ENCODE measurements at places on chromosomes 6 and 20.

- DNase-seq = no peak
These were observed 114.5 kb downstream of the TOX2 start for GRCh38 chr20:44028868-44029847.

GRCh38 chr6:109363753-109364152 is 18.5 kb downstream of the CD164 start:
- no peak for DNase-seq

DNA sequence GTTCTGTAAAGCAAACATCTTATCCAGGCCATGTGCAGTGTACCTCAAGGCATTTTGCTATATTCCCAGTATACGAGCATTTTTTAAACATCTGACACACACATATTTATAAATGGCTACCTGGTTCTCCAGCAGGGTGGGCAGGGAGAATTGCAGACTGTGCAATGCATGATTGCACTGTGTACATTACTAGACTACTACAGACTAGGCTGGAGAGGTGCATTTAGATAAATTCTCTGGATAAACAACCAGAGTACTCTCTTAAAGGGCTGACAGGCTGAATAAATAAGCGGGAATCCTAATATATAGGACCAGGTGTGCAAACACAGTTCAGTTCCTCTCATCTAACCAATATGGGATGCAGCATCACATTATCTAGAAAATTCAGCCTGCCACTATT is 428.3 kb upstream of the ARID1B start:
- DNase-seq = no peak

- DNase-seq = no peak
These were observed 2.1 kb upstream of the GHRH start for GRCh38 chr20:37263686-37264085.

- no peak for DNase-seq
These were observed 13.2 kb upstream of the HMGA1 start for GRCh38 chr6:34223381-34223955.

GRCh38 chr6:30497714-30498113 is 8.4 kb downstream of the HLA-E start:
- DNase-seq = no peak

DNA sequence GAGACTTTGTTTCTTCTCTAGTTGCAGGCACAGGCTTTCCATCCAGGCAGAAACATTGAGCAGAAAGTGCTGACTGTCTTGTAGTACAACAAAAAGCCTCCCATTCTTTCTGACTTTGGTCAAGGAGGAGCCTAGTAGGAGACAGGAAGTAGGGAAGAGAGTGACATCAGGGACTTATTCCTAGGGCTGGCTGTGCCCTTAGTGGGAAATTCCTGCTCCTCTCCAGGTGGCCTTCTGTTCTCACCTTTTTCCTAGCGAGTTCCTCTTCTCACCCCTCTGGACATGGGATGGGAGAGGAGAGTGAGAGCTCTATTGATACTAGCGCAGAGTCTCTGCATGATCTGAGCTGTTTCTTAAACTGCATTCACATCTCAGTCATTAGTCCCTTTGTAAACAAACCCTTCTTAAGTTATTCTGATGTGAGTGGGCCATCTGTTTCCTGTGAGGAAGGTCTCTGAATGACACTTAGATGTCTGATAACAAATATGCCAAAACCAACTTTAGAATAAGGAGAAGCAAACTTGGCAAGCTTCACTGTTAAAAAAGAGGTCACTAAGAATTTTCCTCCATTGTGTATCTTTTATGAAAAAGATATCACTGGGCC is 455.0 kb downstream of the GJA1 start:
- peak; percentile 75 for DNase-seq

GRCh38 chr6:45830441-45831139 is 185.1 kb downstream of the CLIC5 start:
- DNase-seq = no peak

GRCh38 chr20:38175304-38176180 is 10.5 kb upstream of the TGM2 start:
- DNase-seq = peak; percentile 59

DNA sequence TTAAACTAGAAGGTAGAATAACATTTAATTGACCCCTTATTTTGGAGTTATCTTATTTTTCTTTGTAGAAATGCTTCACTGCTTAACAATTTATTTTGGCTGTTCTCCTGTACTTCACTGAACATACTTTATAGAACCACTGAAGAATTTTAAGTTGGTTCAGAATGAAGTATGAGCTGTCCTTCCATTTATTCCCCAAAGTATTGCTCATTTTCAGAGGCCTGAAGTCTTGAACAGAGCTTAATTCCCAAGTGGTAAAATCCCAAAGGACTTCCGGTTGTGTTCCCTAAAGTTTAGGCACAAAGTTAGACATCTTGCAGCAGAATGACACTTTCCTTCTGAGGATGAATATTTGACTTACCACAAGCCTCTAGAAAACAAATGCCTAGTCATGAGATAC is 233.3 kb downstream of the TINAG start:
- no peak for DNase-seq

DNA sequence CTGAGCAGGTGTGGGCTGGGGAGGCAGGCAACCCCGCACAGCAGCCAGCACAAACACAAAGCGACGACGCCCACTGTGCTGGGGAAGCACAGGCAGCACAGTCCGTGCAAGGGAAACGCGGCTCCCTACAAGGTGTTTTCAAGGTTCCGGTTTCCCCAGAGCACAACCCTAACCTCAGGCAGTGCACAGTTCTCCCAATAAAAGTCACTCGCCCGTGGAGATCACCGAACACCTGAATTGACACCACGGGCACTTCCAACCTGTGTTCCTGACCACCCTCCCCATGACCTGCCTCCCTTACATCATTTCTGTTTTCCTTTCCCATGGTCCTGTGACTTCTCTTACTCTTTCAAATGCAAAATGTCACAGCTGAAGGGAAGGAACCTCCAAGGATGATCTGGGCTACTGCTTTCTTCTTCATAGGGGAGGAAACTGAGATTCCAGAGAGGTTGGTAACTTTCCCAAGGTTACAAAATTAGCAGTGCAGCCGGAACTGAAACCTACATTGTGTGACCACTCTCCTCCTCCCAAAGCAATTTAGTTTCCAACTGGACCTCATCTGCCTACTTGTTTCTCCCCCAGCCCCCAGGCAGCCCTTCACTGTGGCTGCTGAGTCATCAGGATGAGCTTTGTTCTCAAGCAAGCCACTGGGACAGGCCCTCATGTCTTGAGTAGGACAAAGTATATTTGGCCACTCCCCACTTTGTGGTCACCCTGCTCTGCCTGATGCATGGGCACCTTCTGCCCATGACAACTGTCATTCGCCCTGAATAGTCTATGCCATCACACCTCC is 125.3 kb downstream of the ATXN1 start:
- peak; percentile 63 for DNase-seq

GRCh38 chr6:41256383-41256782 is 28.2 kb downstream of the TREML4 start:
- DNase-seq = no peak

GRCh38 chr6:16594849-16595248 is 166.4 kb downstream of the ATXN1 start:
- DNase-seq = no peak

- no peak for DNase-seq
These were observed 214.4 kb downstream of the TMEM242 start for GRCh38 chr6:157108923-157109322.

DNA sequence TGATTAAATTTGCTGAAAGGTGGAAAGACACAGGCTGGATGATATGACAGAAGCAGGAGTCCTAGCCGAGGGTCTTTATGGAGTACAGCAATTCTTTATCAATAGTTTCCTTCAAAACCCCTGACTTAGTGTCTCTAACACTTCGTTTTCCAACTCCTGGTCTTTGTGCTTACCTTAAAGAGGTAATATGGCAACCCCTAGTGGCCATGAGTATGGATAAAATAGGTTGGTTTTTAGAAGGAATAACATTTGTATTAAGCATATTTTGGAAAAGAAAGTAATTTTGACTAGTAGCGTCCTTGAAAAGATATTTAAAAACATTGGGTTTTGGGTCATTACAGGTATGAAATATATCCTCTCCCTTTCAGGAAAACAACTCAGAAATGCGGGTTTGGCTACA is 51.9 kb downstream of the VGLL2 start:
- DNase-seq = no peak

GRCh38 chr20:36462440-36463211 is 78.7 kb upstream of the MYL9 start:
- DNase-seq = peak; percentile 74

GRCh38 chr20:7214081-7214740 is 446.7 kb downstream of the BMP2 start:
- peak; percentile 56 for DNase-seq

- DNase-seq = peak; percentile 92
These were observed 108.5 kb downstream of the LY86 start for GRCh38 chr6:6696867-6697531.

DNA sequence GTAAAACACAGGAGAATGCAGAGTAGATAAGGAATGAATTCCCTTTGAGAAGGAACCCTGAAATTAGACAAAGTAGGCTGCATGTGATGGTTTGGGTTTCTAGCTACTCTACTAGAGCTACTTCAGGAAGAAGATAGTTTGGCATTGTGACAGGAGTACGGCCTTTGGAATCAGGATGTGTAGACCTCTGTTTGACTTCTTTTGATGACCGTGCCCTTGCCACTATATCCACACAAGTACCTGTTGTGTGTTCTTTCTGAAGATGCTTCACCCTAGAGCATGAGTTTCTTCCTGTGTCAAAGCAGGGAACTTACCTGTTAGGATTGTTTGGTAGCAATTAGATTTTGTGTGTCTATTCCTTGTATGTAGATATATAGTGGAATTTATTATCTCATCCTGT is 41.7 kb downstream of the CD2AP start:
- no peak for DNase-seq

GRCh38 chr6:8462169-8462568 is 26.8 kb upstream of the SLC35B3 start:
- DNase-seq = no peak

- peak; percentile 78 for DNase-seq
These were observed 339.6 kb downstream of the ARHGAP18 start for GRCh38 chr6:129370268-129370916.

GRCh38 chr6:43076464-43077332 is 584 bp downstream of the PTK7 start:
- DNase-seq = peak; percentile 93

- DNase-seq = no peak
These were observed 72.2 kb downstream of the SCAF8 start for GRCh38 chr6:154805288-154805911.

DNA sequence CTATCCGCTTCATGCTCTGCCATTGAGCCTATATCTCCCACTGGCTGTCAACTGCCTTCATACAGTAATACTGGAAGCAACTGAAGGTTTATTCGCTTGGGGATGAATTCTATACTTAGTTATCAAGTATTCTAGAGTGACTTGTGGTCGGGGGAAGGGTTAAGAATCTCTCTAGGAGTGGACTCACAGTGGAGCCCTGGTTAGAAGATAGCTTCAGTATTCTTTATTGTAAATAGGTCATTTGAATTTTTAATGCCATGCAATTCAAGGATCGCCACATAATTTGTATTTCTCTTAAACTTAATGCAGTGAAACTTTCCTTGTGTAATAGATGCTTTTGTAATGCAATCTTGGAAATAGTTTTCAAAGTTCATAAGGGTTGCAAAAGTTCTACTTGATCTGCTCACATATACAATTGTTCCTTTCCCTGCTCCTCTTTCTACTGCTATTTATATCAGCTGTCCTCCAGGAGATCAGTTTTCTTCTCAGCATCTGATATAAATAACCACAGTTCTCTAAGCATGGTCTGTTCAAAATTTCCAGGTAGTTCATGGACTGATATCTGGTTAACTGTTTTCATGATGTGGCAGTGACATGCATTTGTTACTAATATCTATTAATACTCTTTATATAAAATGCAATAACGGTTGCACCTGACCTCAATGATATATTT is 120.3 kb downstream of the KCNQ5 start:
- DNase-seq = no peak

- DNase-seq = no peak
These were observed 585.3 kb upstream of the MAN1A1 start for GRCh38 chr6:119934816-119935215.

- DNase-seq = no peak
These were observed 89.4 kb downstream of the PACRG start for GRCh38 chr6:162817196-162817595.

GRCh38 chr20:13851279-13851678 is 66.5 kb downstream of the NDUFAF5 start:
- DNase-seq = no peak

GRCh38 chr6:30775104-30775503 is 30.8 kb upstream of the IER3 start:
- DNase-seq = no peak

GRCh38 chr6:12270551-12271230 is 19.5 kb upstream of the EDN1 start:
- DNase-seq = no peak

DNA sequence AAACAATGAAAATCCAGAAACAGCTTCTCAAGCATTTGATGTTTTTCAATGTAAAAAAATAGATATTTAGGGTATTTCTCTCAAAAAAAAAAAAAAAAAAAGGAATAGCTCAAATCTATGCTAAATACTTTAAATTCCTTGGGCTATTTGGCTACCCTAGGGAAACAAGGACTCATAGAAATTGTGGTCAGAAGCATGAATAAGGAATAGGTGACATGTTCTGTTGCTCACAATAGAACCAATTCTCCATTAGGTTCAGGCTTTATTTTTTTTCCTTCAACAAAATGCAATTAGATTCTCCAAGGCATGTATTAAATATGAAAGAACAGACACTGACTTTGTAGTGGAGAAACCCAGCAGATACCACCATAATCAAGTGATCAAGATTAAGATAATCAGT is 904.3 kb upstream of the FLRT3 start:
- no peak for DNase-seq

DNA sequence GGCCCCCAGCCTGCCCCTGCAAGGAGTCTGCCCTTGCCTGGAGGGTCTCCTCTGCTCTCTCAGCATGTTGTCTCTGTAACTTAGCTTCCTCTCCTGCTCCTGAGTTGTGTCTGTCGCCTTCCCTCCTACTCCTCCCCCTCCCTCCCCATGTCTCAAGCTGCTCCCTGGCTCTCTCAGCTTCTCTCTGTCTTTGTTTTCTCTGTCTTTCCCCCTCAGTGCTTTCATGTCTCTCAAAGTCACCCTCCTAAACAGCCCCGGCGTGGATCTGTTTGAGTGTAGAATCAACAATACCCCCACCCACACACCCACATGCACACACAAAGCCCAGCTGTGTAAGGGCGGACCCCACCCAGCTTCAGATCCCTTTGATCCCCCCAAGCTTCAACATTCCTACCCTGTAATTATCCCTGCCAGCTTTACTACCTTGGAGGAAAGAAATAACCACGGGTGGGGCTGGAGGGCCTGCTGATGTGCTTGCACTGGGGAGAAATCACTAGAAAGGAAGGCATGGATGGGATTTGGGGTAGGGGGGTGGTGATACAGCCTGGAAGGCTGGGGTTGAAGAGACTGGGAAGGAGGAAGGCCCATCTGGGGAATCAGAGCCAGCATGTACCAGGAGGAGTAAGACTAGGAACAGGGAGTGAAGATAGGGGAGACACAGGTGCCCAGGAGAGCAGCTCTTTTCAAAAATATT is 1.0 kb upstream of the LY6G6D start:
- DNase-seq = peak; percentile 79

Measured in endodermal cell (in vitro differentiated cells).